Astrocyte (in vitro differentiated cells and primary cell): ENCODE measurements at places on chromosomes 2 and 18. TPM values are rescaled to one million over a fixed set of nuclear protein-coding genes. Genes with fewer than 3 reads are reported as not detected.

Gene C2orf80
- not detected in 2 replicates for total RNA-seq

Gene KCNG2
- total RNA-seq = 0.16 TPM in 1 of 2 replicates, not detected in the other

DNA sequence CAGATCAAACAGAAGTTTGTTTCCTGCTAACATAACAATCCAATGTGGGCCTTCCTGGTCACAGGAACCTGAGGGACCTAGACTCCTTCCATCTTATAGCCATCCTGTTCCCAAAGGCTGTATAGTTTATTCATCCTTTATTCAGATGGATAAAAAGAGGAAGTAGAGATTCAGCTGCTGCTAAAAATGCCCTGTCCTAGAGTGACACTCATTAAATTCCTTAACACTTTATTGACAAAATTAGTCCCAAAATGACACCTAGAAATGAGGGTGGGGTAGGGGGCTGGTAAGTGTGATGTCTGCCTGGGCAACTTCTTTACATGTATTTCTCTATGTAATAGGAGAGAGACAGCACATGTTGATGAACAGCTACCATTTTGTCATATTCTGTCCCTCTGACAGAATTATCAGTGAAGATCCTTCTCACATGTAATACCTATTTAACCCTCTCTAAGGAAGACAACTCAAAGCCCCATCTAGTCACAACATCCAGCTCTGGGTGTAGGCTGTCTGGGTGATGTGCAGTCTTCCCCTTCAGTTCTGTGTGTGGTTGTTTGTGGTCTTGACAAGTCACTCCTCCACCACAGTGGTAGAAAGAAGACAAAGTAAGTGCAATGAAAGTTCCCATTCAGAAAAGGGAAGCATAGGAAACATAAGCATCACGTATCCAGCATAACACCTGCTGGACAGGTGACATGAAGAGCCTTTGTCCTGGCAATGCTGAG, 253.9 kb upstream of the CNTNAP5 start:
- DNase-seq = no peak
- no peaks in the 10 kb centered on the region for H3K4me1 ChIP-seq
- H3K36me3 ChIP-seq = no peaks in the 10 kb centered on the region
- H3K27me3 ChIP-seq = no peaks in the 10 kb centered on the region

DNA sequence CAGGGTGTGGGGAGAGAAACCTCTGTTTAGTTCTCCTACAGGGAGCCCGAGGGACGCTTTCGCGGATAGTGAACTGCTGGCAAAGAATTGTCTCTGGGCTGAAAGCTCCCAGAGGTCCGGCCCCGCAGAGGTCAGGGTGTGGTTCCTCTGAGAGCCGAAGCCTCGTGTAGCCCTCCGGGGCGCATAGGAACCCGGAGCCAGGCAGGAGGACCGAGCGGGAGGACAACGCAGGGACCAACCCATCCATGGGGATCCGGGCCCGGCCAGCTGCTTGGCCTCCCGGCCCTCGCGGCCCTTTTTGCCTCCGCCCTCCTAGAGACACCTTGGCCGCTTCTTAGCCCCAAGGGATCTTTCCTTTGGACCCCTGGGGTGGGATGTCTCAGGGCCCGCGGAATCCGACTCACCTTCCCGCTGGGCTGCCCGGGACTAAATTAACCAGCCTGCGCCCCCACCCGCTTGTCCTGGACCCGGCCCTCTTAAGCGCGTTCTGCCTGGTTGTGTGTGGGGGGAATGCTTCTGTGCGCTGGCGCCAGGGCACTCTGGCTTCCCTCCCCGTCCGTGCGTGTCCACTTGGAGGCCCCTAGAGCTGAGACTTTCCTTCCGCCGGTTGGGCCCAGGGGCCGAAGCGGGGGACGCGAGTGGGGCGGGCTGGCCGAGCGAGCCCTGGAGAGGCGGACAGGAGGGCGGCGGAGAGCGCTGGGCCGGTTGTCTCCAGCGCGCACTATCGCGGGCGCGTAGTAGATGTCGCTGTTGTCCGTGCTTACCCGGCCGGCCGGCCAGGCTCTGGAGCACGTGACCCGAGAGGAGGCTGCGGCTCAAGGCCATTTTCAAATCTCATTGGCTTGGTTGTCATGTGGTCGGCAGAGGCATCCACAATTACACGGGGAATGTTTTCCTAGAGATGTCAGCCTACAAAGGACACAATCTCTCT, at the start of gene HOXD10:
TSS of gene HOXD10 (plus strand) at position 896 of the 931 bp plus-strand sequence. CDS start 56 bp downstream, outside the sequence.
- H3K4me1 ChIP-seq = no peaks in the 10 kb centered on the region
- H3K27me3 ChIP-seq = peaks cover 99% of the 10 kb centered on the region
- no peaks in the 10 kb centered on the region for H3K36me3 ChIP-seq
- no peak within 1 kb of the TSS for H3K27ac ChIP-seq

DNA sequence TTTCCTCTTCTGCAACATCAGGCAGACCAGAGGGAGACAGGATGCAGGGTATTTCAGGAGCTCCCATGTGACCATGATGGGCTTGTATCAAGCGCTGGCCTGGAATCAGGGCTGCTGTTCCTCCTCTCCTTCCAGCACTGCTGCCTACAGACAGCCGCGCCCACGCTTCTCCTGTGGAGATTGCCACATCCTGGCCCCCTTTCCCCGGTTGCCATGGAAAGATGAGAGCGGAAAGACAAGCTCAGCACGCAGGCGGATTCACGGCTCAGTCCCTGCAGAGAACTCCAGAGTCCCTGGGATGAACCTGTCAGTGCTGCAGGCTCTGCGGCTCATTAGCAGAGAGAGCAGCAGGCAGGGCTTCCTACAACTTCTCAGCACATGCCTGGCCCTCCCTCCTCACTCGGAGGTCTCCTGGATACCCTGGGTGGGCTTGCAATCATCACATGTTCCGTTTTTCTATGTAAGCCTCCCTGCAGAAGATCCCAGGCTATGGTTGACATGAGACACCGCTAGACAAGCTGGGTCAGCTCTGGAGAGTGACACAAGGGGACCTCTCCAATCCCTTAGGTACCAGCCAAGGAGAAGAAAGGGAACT, 497.8 kb upstream of the MYT1L start:
- no peaks in the 10 kb centered on the region for H3K36me3 ChIP-seq
- H3K4me3 ChIP-seq = no peak overlapping the region
- no peak overlapping the region for H3K27ac ChIP-seq
- no peaks in the 10 kb centered on the region for H3K4me1 ChIP-seq
- no peaks in the 10 kb centered on the region for H3K27me3 ChIP-seq

Gene LYPD6B
- 1.1 and 1.2 TPM in 2 replicates for total RNA-seq

Gene IL1F10
- total RNA-seq = not detected in 2 replicates

- peak; percentile 83 for DNase-seq
- H3K27me3 ChIP-seq = no peaks in the 10 kb centered on the region
- peaks cover 6% of the 10 kb centered on the region for H3K4me1 ChIP-seq
- no peak overlapping the region for H3K4me3 ChIP-seq
Observed at GRCh38 chr2:157233506-157233905, 24.0 kb upstream of the GALNT5 start.

Gene CCDC74B
- total RNA-seq = 3.0 and 3.7 TPM in 2 replicates

GRCh38 chr2:57497489-57498096, 549.0 kb upstream of the VRK2 start:
- DNase-seq = peak; percentile 32
- no peaks in the 10 kb centered on the region for H3K4me1 ChIP-seq
- no peak overlapping the region for H3K4me3 ChIP-seq

DNA sequence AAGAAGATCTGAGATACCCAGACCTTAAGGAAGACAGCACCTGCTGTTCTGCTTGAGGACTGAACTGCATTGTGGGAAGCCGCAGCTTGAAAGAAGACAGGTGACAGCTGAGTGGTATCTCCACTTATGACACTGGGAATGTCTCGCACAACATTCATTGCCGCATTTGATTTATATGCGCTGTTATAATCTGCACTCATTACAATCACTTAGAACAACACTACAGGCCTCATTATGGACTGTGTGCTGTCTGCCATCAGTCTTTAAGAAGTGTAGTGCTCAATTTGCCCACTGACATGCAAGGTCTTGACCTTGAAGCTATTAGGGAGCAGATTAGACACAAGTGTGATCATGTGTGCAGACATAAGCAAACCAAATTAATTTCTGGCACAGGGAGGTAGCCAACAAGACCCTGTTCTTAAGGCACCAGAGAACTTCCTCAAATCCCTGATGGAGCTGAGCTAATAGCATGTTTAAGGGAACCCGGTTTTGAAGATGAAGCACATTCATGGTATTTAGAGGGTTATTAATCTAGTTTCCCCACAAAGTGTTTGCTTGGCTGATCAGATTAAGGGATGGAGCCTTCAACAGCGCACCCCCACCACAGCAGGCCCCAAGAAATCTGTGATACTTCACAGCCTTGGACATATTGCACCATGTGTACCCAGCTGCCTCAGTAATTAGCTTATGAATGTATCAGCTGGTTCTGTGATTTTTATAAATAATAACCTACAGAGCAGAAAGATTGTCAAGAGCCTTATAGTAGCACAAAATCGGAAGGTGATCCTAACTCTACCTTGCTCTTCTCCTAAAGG, 146.8 kb downstream of the SATB2 start:
- H3K4me1 ChIP-seq = peaks cover under 1% of the 10 kb centered on the region
- no peak overlapping the region for H3K4me3 ChIP-seq
- DNase-seq = no peak
- H3K27ac ChIP-seq = no peak overlapping the region

GRCh38 chr18:37861981-37862380, 296.4 kb upstream of the CELF4 start:
- H3K27ac ChIP-seq = no peak overlapping the region
- no peaks in the 10 kb centered on the region for H3K36me3 ChIP-seq
- H3K4me1 ChIP-seq = no peaks in the 10 kb centered on the region
- DNase-seq = no peak

Gene EML6
- 0.23 and 0.60 TPM in 2 replicates for total RNA-seq

GRCh38 chr2:191789796-191790195, 57.1 kb downstream of the CAVIN2 start:
- H3K36me3 ChIP-seq = no peaks in the 10 kb centered on the region
- no peak overlapping the region for H3K4me3 ChIP-seq
- H3K4me1 ChIP-seq = no peaks in the 10 kb centered on the region
- H3K27me3 ChIP-seq = no peaks in the 10 kb centered on the region
- peak; percentile 83 for DNase-seq
- no peak overlapping the region for H3K27ac ChIP-seq

DNA sequence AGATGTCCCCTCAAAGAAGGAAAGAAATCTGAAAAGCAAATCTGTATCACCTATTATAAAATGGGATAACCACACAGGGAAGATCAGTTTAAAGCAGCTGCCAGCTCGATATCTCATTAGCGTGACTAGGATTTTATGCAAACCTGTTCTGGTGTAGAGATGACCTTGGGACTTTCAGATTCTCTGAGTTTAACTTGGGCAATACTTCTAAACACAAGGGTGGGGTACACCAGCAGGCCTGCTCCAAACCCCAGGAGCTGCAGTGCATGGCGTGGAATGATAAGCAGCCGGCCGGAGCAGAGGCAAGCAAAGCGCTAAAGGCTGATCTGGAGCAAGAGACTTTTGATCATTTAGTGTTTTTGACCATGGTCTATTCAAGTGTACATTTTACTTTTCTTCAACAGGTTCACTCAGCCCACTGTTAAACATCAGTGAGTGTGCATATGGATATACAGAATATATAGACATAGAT, 4.7 kb downstream of the SERTAD2 start:
- no peaks in the 10 kb centered on the region for H3K27me3 ChIP-seq
- DNase-seq = no peak
- H3K27ac ChIP-seq = no peak overlapping the region
- H3K4me1 ChIP-seq = peaks cover 39% of the 10 kb centered on the region
- no peaks in the 10 kb centered on the region for H3K36me3 ChIP-seq
- H3K4me3 ChIP-seq = no peak overlapping the region

Gene RAPGEF4
- 0.62 and 1.1 TPM in 2 replicates for total RNA-seq

Gene REEP1
- 0.61 and 1.1 TPM in 2 replicates for total RNA-seq
